ENCODE measurements at places on chromosomes 7 and 10. TPM values are rescaled to one million over a fixed set of nuclear protein-coding genes. Genes with fewer than 3 reads are reported as not detected.

Gene OGDHL
- not detected for total RNA-seq

Gene ANKRD1
- 43.7 TPM for total RNA-seq

Gene SUGCT
- total RNA-seq = 15.8 TPM

Gene CABCOCO1
- 1.4 TPM for total RNA-seq

Gene FOXI2
- total RNA-seq = 0.14 TPM

Gene CTAGE6
- 0.57 TPM for total RNA-seq

Gene CALY
- not detected for total RNA-seq

Gene AOC1
- total RNA-seq = not detected

Gene BLNK
- total RNA-seq = 4.1 TPM

Gene CHAT
- not detected for total RNA-seq

Gene PLAC9
- 62.4 TPM for total RNA-seq

Gene ANKRD16
- 3.6 TPM for total RNA-seq

Gene ZNF467
- total RNA-seq = 10.9 TPM

Gene TMEM72
- not detected for total RNA-seq

Gene TEX47
- not detected for total RNA-seq

Gene MSMB
- total RNA-seq = not detected

Gene VSIR
- total RNA-seq = 126 TPM

Gene PVRIG
- 0.67 TPM for total RNA-seq

Gene GRM8
- not detected for total RNA-seq

Gene RBM17
- 58.9 TPM for total RNA-seq

Gene AGBL3
- 4.3 TPM for total RNA-seq

Gene EPHB6
- 11.9 TPM for total RNA-seq

Gene KCNIP2
- 2.7 TPM for total RNA-seq

Gene SRRM3
- 5.2 TPM for total RNA-seq

All from posterior vena cava (tissue), 2 donors.